ENCODE measurements at places on chromosomes 5 and 9.

DNA sequence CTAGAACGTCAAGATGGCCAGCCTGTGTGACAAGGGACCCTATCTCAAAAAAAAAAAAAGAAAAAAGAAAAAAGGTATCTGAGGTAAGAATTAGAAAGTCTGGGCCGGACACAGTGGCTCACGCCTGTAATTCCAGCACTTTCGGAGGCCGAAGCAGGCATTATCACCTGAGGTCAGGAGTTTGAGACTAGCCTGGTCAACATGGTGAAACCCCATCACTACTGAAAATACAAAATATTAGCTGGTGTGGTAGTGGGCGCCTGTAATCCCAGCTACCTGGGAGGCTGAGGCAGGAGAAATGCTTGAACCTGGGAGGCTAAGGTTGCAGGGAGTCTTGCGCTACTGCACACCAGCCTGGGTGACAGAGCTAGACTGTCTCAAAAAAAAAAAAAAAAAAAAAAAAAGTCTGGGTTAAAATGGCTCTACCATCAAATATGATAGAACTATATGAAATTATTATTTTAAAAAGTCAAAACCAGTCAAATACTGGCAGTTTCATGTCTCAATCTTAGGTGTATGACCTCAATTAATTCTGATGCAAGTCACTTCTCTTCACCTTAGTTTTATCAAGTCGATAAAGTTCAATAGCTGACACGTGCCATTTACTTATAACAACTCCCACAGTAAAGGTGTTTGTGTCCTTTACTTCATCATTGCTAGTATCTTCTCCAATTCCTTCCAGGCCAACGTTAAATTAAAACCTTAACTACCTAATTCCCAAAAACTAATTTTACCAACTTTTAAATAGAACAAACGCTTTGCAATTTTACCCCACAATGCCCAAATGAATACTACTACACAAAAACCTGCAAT lies 1.1 kb downstream of the RPS23 start:
- DNase-seq: no peak

DNA sequence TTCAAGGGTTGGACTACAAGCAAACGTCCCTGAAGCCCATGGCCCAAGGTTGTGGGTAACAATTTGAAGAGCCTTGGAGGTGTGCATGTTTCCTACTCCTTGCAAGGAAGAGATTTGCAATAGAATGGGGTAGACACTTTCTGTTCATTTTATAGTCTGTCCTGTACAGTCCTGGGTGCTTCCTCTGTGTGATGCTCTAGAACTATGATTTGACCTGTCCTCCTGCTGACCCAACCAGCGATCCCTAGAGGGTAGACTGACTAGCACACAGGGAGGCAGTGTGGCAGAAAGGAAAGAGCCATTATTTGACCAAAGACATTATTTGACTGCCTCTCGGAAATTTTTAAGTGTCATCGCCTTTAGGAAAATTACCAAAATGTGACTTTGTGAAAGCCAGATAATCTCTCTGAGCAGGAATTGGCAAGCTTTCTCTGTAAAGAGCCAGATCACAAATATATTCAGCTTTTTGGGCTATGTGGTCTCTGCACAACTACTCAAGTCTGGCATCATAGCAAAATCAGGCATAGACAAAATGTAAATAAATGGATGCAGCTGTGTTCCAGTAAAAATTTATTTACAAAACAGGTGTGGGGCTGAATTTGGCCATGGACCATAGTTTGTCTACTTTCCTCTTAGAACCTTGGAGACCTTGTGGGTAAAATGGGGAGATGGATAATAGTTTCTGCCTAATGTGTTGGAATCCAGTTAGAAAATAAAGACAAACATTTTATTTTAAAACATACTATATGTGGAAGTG lies 106.8 kb downstream of the DMRT2 start:
- DNase-seq: no peak

GRCh38 chr9:92655896-92656536 lies 13.9 kb downstream of the IPPK start:
- no peak for DNase-seq

DNA sequence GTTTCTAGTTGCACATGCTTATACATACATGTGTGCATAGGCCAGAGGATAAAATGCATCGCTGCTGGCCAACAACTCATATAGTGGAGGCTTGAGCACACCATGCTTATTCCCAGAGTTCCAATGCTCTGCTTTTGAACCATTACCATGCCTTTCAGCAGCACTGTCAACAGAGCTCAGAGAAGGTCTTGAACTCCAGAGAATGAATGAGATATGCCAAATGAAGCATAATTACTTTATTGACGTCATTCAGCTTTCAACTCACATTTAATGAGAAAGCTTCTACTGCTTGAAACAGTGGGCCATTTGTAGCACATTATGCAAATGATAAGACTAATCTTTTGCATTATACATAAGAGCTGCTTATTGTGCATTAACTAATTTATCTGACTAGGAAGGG lies 765.3 kb upstream of the GRAMD2B start:
- DNase-seq: no peak

GRCh38 chr5:177336112-177336511 lies 15.4 kb downstream of the LMAN2 start:
- no peak for DNase-seq

DNA sequence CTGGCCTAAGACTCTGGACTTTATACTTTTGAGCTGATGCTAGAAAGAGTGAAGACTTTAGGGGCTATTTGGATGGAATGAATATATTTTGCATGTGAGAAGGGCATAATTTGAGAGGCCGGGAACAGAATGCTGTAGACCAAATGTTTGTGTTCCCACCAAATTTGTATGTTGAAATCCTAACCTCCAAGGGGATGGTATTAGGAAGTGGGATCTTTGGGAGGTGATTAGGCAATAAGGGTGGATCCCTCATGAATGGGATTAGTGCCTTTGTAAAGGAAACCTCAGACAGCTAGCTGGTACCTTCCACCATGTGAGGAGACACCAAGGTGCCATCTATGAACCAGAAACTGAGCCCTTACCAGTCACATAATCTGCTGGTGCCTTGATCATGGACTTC lies 165.1 kb upstream of the S1PR3 start:
- no peak for DNase-seq

DNA sequence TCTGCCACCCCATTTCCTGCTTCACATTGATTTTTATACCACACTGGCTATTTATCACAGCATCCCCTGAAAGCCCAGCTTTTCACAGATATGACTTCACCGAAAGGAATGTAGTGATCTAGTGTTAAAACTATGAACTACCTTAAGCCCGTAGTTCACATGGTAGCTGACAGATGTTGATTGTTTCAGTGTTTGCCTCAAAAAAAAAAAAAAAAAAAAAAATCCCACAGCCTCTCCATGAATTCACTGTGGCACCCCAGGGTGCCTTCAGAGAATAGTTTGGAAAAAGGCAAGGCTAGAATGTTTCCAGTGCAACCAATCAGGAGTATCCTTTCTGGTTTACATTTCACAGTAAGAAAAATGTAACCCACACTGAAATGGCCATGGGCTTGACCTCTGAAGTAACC lies 37.1 kb downstream of the GLIS3 start:
- peak; percentile 69 for DNase-seq

DNA sequence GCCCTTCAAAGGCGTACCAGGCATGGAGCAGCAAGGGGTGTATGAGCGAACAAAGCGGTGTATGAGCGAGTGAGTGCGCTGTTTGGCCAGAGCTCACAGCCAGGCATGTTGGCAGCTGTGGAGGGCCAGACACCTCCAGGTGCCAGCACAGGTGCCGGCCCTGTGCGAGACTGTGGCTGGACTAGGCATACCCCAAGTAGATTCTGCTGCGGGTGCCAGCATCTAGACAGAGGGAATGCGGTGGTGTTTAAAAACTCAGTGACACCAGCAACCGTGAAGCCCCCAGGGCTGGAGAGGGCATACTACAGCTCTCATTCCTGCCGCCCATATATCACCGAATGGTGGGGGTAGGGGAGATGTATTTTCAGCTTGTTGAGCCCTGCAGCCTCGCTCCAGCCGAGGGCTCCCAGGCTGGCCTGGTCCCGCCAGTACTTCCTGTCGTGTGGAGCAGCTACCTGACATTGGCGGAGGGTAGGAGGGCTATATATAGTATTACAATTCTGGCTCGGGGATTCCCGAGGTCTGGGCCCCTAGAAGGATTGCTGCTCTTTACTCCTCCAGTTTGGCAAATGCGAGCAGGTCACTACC lies 1829.6 kb upstream of the NUDT12 start:
- DNase-seq: no peak

GRCh38 chr5:75366787-75367186 lies 29.8 kb downstream of the HMGCR start:
- DNase-seq: no peak

GRCh38 chr5:68258531-68258930 lies 43.0 kb downstream of the PIK3R1 start:
- no peak for DNase-seq

- peak; percentile 85 for DNase-seq
Measured at GRCh38 chr5:111748304-111748763, 8.7 kb downstream of the NREP start.

GRCh38 chr9:133897675-133898074 lies 94.4 kb downstream of the VAV2 start:
- DNase-seq: no peak

- DNase-seq: no peak
Measured at GRCh38 chr5:19411936-19412335, 576.1 kb downstream of the CDH18 start.

DNA sequence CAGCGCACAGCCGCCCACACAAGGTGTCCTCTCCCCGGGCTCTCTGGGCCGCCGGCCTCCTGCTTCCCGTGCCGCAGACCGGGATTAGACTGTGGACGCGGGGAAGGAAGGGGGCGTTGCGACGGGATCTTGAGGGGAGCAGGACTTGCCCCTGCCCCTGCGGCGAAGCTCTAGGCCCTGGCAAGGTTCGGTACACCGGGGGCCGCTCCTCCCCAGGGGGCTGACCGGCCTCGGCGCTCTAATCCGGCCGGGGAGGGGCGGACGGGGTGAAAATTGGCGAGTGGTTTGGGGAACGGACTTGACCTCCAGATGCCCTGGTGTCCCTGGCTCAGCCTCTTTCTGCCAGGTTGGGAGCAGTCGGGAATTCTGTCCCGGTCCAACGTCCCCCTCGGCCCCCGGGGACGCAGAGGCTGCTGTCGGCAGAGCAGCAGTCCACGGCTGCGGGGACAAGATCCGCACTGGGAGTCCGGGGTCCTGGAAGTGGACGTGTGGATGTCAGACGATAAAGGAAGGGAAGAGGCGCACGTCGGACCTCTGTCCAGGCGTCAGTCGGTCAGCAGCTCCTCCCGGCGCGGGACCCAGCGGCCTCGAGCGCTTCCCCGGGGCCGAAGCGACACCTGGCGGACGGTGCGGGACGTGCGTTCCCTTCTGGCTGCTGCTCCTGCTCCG lies 1.9 kb upstream of the CNTFR start:
- peak; percentile 88 for DNase-seq

GRCh38 chr9:89256642-89257041 lies 54.4 kb upstream of the CKS2 start:
- no peak for DNase-seq

DNA sequence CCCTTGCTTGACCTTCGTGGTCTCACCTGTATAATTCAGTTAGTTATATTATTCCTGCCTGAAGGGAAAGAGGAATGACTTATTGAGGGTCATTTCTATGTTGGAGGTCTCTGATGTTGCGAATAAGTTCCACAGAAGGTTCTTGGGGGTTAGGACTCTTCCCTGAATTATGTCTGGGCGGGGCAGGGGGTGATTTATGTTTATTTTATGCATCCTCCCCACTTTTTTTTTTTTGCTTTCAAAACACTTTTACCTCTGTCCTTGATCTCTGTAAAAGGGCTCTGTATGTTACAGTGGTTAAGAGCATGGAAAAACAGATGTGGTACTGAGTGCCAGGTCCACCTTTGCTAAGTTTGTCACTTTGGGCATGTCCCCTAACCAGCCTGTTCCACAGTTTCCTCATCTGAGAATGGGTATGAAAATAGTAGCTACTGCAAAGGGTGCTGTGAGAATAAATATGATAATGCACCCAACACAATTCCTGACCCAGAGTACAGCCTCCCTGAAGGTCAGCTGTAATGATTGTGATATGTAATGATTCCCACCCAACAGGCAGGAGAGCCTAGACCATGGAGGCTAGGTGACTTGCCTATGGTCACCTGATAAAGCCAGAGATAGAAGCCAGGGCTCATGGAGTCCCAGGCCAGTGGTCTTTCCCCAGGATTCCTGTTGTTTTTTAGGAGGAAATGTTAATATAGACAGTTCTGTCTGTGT lies 54.8 kb downstream of the SLC22A5 start:
- no peak for DNase-seq

DNA sequence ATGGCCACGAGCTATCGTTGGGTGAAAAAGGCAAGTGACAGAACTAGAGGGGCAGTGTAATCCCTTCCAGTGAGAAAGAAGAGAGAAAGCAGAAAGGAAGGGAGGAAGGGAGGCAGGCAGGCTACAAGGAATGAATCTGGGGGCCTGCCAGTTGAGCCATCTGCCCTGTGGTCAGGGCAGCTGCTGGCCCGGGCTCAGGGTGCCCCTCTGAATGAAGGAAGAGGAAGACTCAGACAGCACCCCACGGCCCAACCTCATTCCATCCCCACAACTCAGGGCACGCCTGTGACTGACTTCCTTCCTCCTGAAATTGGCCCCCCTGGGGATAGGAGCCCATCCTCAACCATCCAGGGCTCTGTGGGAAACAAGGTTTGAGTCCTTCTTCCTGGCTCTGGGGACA lies 20.3 kb upstream of the FLT4 start:
- no peak for DNase-seq

- DNase-seq: no peak
Measured at GRCh38 chr5:74371621-74372020, 268.9 kb downstream of the ENC1 start.

DNA sequence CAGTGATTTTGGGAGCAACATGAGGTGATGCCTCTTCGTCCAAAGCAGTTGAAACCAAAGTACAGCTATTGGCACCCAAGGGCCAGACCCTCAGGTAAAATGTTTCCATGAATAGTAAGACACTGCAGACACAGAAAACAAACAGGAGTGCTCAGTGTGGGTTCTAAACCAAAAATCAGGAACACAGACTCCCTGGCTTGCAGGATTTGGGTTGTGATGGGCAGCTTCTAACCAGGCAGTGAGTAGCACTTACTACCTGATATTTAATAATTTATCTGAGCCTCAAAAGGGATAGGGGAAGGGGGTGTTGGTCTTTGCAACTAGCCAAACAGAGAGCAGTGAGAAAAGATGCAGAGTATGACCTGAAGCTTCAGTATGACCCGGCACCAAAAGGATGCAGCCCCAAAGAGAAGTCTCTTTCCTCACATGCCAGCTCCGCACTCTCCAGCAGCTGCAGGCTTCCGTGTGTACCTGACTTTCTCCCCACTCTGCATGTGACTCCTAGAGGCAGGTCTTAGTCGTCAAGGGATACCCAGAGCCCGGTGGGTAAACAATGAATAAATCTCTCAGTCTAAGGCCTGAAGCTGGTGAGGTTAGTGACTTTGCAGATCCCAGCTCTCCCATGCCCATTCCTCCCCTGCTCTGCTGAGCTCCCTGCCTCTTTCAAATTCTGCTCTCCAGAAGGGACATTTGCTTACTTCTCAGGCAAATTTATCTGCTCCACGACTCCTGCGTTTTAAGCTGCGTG lies 105.4 kb upstream of the SPOCK1 start:
- no peak for DNase-seq

DNA sequence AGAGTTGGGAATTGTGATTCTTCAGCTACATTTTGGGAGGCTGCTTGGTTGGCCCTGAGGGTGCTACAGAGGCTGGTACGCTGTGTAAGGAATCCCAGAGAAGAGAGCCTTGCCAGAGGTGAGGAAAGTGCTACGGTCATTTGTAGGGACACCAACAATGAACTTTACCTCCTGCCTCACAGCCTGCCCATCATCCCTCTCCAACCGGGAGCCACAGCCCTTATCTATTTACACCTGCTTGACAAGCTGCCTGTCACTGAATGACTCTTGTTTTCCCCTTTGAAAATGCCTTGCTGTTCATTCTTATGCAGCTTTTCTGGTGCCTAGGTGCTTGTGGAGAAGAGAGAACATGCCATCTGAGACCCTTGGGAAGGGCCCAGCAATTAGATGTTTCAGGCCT lies 110.8 kb downstream of the PCSK1 start:
- no peak for DNase-seq
